ENCODE measurements at places on chromosomes 7 and 10.

- DNase-seq: no peak
Observed at GRCh38 chr7:133478591-133479135, 225.8 kb downstream of the EXOC4 start.

DNA sequence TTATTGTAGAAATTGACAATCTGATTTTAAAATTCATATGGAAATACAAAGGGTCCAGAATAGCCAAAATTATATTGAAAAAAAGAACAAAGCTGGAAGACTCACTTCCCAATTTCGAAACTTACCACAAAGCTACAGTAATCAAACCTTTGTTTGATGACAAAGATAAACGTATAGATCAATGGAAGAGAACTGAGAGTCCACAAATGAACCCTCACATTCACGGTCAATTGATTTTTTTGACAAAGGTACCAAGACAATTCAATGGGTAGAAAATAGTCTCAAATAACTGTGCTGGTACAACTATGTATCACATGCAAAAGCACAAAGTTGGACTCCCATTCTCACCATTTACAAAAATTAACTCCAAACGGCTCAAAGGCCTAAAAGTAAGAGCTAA, 8.7 kb downstream of the KPNA7 start:
- DNase-seq: no peak

DNA sequence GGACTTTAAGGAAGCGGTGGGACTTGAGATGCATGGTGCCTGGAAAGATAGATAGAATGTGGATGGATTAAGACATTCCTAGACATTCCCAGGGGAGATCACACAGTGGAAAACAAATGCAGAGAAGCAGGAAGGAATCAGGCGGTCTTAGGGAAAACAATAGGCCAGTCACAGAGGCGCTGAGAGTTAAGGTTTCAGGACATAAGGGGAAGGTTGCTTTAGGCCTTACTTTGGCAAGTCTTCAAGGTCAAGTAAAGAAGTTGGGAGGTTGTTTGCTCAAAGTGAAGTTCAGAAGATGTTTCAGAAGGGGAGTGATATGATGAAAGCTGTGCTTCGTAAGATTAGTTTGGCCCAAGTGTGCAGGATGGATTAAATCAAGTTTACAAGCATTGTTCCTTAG, 109.4 kb downstream of the SUGCT start:
- DNase-seq: no peak

GRCh38 chr7:75642810-75643486, 95.8 kb downstream of the HIP1 start:
- peak; percentile 48 for DNase-seq

GRCh38 chr10:110426294-110427181, 71.2 kb upstream of the DUSP5 start:
- DNase-seq: no peak

GRCh38 chr10:125521721-125522680, 161.0 kb downstream of the TEX36 start:
- no peak for DNase-seq
